Stimulated activated CD4-positive, alpha-beta T cell treated with anti-CD3 and anti-CD28 coated beads, TNF-alpha, amount 100 ng/mL, for 48 hours (primary cell): ENCODE measurements at places on chromosomes 11 and 22.
A peak's percentile ranks its signal among the peaks of the same experiment; 100 is the strongest.

GRCh38 chr22:47259049-47259448, 496.6 kb downstream of the TBC1D22A start:
- no peak for DNase-seq

GRCh38 chr22:30602049-30602448, 4.9 kb upstream of the TCN2 start:
- no peak for DNase-seq

DNA sequence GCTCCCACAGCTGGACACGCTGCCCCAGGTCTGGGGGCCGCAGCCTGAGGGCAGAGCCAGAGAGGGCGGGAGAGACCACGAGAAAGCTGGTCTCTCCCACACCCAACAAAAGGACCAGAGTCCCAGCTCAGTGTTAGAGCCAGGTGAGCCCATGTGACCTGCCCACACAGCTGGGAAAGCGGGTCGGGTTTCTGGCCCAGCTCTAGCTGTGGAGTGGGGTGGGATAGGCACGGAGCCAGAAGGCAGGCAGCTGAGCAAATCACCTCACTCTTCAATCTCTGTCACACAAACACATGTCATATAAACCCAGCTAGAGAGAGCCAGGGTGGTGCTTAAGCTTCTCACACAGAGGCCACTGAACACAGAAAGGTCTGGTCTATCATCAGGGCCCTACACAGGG, 7.8 kb upstream of the EIF3D start:
- DNase-seq: no peak

GRCh38 chr11:41050791-41051190, 408.7 kb downstream of the LRRC4C start:
- no peak for DNase-seq

GRCh38 chr22:45511847-45512261, 9.2 kb downstream of the FBLN1 start:
- no peak for DNase-seq

GRCh38 chr11:16215352-16215751, 141.0 kb downstream of the SOX6 start:
- DNase-seq: no peak

DNA sequence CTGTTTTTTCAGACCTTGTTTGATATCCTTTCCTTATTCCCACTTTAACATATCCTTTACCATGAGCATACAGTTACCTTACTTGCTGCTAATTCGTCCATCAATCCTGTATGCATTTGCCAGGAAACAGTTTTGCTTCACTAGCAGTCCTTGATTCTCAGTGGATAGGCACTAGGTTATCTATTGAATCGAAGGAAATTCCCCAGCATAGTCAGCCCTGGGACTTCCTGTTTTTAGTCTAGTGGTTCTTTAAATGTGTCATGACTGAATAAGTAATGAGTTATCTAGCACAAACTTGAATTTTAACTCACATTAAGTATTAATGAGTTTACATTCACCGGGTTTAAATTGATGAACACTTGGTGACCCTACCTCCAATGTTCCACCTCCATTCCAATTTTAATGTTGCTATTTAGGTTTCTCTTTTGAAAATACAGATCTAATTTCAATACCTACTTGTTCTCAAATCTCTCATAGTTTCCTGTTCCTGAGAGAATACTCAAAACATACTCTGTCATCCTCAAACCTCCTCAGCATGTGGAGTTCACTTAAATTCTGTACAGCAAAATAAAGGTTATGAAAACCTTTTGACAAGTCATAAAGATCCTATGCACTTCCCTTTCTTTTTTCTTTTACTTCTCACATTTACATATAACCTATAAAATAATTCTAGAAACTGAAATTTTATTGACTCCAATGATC, 1375.1 kb upstream of the TENM4 start:
- no peak for DNase-seq

DNA sequence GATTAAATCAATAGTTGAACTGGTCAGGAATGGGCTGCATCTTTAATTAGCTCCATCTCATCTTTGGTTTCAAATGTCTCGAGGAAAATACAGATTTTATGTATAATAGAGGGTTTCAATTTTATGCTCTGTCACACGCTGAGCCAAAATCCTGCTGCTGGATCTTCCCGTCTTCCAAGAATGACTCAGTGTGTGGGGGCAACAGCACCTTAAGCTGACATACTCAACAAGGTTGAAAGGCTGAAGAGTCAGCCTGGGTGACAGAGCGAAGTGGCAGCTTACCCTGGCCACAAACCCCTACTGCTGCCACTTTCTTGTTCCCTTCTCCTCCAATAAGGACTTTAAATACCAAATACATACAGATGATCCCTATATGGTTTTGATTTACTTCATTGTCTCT, 9.0 kb upstream of the PCF11 start:
- DNase-seq: no peak

DNA sequence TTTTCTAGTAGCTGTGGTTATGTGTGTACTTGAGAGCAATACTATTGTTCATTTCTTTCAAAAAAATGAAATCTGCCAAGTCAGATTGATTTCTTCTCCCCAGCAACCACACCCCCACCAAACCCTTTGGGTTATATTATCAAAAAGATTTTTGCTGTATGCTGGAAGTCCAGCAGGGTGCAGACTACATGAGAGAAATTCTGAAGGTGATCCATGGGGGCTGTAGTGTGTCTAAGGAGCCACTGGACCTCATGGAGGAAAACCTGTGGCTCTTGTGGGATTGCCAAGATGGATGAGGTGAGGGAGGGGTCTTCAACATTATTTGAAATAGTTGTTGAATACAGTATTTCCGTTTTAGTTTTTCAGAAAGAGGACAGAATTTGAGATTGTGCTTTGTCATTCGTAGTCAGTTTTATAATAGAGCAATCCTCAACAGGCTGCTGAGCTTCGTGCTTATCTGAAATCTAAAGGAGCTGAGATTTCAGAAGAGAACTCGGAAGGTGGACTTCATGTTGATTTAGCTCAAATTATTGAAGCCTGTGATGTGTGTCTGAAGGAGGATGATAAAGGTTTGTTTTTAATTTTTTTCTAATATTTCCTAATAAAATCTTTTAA, 3.1 kb downstream of the EIF3M start:
- no peak for DNase-seq

DNA sequence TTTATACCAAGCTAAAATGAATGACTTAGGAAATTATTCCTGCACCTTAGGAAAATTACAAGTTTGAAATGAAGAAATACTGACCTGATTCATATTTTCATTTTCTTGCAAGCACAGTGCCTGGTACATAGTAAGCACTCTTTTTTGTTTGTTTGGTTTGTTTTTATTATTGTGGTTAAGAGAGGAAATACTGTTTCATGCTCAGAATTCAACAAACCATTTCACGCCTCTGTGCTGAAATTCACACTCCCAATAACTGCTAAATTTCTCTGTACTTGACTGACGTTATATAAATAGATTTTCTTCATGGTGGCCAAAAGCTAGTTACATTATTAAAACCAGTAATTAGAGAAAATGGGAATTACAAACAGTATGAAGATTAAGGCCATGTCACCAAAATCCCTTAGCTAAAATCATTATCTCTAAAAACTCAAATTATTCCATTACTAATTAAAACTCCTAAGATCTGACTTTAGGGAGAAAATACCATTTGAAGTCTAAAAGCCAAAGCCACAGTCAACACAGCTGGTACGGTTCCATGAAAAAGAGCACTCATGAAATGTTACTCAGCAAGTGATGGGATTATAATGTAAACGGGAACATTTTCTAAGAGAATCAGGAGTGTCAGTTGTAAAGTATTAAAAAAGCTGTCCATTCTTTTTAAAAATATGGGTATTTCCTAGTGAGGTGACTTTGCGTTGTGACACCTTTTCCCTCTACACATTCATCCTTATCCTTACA, 77.8 kb upstream of the DDI1 start:
- DNase-seq: no peak

DNA sequence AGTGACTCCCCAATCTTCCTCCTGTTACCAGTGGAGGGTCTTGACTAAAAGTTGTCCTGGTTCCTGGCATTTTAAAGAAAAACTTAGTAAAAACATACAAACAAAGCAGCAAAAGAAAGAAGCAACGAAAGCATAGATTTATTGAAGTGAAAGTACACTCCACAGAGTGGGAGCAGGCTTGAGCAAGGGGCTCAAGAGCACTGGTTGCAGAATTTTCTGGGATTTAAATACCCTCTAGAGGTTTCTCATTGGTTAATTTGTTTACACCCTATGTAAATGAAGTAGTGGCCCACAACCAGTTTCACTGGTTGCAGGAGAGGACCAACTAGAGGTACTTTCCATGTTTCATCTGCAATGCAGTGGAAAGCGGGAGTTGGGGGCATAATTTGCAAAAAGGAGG, 10.7 kb downstream of the FAM111B start:
- DNase-seq: no peak

DNA sequence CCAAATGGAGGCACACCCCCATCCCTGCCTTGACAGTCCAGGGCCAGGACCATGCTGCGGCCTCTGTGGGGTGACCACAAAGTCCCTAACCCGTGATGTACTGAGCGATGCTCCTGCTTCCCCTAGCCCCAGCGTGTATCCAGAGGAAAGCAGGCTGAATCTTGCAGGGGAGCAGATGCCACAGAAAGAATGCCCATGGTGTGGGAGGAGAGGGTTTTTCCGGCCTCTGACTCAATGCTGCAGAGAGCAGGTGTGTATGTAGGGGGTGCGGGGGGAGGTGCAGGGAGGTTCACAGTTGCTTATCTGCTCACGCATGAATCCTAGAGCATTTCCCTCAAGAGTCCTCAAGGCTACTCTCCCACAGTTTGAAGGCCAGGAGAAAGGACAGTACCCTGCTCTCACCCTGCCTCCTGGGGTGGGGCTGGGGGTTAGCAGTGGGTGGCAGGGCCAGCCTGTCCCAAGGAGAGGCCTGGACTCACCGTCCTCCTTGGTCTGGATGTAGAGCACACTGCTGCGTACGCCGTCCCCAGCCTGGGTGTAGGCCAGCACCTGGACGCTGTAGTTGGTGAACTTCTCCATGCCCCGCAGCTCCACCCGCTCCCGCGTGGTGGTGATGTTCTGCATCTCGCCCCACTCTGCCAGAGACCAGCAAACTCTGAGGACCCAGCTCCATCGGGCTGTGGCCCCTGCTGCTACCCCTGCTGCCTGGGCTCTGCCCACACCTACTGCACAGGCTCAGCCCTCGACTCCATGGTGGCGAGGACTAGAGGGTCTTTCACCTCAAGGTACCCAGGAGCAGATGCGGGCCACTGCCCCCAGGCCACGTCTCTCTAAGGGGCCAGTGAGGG, 130.8 kb downstream of the CEP164 start:
- DNase-seq: peak; percentile 21

GRCh38 chr11:59283825-59284772, 71.4 kb upstream of the MPEG1 start:
- DNase-seq: peak; percentile 7

GRCh38 chr11:88508418-88508758, 170.9 kb upstream of the CTSC start:
- DNase-seq: no peak

- no peak for DNase-seq
Observed at GRCh38 chr11:133038850-133039249, 493.5 kb downstream of the OPCML start.

DNA sequence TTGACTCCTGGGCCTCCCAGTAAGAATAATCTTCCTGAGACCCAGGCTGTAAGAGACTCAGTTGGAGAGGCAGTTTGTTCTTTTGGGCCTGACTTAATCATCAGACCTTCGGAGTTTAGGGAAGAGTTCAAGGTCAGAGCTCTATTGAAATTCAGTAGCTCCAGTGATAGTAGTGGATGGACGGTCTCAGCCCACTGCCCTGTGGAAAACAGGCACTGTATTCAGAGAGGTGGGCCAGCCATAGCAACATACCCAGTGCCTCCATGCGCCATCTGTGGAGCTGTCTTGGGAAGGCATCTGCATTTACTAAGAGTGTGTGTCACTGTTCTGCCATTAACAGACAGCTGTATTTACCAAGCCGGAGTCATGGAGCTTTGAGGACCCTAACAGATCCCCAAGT, 2.9 kb downstream of the SMARCB1 start:
- no peak for DNase-seq

DNA sequence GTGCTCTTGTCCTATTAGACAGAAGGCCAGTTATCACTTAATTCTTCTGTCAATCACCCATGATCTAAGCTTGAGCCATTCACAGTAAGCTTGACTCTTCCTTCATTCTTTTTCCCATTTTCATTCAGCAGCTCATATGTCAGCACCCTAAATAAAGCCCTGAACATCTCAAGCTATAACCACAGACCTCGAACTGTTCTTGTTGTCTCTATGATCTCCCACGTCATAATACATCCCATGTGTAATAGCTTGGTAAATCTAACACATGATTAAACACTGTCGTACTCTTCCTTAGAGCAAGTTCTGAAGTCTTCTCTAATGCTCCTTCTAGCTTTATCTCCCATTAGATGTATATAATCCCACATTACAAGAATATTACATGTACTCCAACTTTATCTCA, 14.4 kb downstream of the MUC15 start:
- DNase-seq: no peak

GRCh38 chr22:26835929-26836528, 178.6 kb downstream of the MIAT start:
- peak; percentile 45 for DNase-seq

- DNase-seq: no peak
Observed at GRCh38 chr11:121625777-121626506, 173.2 kb upstream of the SORL1-AS1 start.

DNA sequence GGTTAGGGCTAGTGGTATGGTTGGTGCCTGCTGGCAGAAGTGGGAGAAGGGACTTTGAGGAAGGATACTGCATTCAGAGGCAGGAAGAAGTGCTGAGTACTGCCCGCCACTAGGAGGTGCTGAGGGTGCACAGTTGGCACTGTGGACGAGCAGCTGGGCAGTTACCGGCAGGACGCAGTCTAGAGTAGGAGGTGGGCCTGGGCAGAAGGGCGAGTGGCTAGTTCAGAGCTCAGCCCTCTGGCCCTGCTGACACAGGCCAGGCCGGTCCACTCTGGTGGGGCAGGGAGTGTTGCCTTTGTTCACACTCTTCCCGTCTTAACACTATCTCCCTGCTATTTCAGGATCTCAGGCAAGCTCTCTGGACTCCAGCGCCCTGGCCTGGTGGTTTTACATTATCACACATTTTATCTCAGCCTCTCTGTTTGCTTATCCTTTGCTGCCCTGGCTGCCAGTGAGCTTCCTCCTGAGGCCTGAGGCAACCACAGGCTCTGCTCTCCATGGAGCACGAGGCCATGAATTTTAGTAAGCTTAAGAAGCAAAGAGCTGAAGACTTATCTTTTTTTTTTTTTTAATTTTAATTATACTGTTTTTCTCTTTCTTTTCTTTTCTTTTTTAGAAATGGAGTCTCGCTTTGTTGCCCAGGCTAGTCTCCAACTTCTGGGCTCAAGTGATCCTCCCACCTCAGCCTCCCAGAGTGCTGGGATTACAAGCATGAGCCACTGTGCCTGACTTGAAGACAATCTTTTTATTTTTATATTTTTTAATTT, 26.9 kb downstream of the SNAP29 start:
- peak; percentile 20 for DNase-seq

- no peak for DNase-seq
Observed at GRCh38 chr11:124674571-124674970, 867 bp downstream of the SPA17 start.

- no peak for DNase-seq
Observed at GRCh38 chr11:75627906-75628668, 40.8 kb downstream of the MAP6 start.
